Melanocyte of skin (primary cell): ENCODE measurements at places on chromosomes 11 and 22. TPM values are rescaled to one million over a fixed set of nuclear protein-coding genes. Genes with fewer than 3 reads are reported as not detected.

The CUL5 gene
- 27.5 and 45.8 TPM in 2 replicates for total RNA-seq

The PATZ1 gene
- 21.1 and 24.6 TPM in 2 replicates for total RNA-seq

The CHRNA10 gene
- total RNA-seq = 0.73 and 1.0 TPM in 2 replicates

The CCDC116 gene
- 0.34 TPM in 1 of 2 replicates, not detected in the other for total RNA-seq
